ELF-1 (cell line): ENCODE measurements at places on chromosomes 3 and 15.

GRCh38 chr3:160169139-160169976 is 55.9 kb upstream of the C3orf80 start:
- peak; percentile 11 for DNase-seq

- no peak for DNase-seq
Measured at GRCh38 chr3:50278123-50278879, 586 bp upstream of the LSMEM2 start.

DNA sequence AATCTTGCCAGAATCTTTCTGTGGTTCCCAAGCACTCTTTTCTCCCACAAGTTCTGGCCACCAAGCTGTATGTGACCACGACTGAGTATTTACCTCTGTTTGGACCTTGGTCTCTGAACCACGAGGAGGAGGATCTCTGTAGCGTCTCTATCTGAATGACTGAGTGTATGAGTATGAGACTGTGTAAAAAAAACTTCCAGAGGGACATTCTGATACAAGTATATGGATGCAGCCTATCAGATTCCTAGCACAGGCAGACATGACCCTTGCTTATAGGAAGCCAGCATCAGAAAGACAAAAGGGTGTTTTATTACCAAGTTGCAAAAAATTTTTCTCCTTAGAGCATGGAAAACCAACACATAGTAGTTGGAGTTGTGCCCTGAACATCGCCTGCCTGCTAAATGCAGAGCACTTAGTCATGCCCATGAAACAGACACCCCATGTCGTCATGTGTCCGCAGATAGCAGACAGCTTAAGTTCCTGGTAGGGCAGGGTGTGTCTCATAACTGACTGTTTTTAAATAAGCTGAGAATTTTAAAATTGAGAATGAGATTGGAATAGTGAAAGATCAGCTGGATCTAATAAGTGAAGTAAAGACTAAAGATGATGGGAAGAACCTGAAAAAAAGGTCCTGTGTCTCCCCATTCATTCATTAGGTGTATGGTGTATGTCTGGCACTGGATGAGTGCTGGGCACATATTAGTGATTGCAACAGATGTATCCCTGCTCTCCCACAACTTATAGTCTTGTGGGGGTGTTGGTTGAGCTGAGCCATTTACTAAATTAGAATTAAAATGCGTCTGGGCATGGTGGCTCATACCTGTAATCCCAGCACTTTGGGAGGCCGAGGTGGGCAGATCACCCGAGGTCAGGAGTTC is 30.9 kb downstream of the DAG1 start:
- no peak for DNase-seq

DNA sequence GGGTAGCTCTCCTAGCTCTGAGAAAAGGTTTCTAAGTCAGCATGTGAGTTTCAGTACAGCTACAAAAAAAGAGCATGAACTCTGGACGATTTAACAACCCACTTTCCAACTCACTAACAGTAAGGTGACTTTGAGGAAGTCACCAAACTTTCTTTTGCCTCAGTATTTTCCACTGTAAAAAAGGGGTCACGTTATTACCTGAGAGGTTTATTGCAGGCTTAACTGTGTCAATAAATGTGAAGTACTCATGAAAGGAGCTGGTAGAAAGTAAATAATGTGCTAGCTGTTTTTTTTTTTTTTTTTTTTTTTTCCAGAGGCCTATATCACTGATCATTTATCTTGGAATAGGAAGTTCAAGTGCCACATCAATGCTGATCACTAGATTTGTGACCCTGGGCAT is 89.3 kb downstream of the PLSCR2 start:
- DNase-seq: no peak

DNA sequence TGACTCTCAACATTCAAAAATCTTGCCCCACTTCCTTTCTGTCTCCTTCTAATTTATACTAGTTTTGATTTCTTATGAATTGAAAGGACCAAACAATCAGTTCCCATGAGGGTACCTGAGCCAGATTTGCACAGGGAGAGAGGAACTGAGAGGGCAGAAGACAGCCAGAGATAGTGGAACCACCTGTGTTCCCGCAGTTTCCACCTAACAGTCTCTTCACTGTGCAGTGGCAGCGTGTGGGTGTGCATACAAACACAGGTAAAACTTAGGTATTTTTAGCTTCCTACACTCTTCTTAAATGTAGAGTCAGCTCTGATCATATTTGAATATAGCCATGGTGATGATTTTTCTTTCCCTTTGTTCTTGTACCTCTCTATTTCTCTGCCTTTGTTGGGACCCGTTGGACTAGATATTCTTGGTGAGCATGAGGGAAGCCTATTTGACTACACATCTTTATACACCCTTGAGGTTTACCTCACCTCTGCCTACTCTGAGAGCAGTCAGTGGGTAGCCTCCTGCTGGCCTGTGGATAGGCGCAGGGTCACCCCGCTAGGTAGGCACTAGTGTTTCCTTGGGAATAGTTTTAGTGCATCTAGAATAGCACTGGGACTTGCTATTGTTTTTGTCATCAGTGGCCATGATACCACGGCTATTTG is 58.8 kb downstream of the MAP3K13 start:
- DNase-seq: no peak

DNA sequence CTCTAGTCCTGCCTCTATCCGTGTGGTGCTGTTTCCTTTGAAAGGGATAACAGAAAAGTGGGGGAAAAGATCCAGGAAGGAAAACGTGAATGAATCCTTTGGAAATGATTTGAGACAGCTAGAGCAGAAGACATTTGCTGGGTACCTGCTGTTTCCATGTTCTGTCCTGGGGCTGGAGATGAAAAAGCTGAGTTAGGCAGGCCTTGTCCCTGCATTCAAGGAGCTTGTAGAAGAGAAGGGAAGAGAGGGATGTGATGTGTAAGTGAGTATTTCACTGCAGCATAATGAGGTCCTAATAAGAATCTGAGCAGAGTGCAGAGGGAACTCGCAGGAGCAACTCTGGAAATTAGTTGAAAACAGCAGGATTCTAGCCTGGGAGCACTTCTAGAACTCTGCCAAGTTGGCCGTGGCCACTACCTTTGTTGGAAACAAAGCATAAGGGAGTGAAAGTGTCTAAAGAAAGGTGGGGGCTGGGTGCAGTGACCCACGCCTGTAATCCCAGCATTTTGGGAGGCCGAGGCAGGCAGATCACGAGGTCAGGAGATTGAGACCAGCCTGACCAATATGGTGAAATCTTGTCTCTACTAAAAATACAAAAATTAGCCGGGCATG is 13.8 kb upstream of the SEMA4B start:
- DNase-seq: no peak

GRCh38 chr3:4493941-4494894 is 1.1 kb downstream of the ITPR1 start:
- DNase-seq: peak; percentile 12

GRCh38 chr15:50066202-50066601 is 52.8 kb downstream of the ATP8B4 start:
- no peak for DNase-seq

GRCh38 chr3:51681453-51681852 is 10.4 kb downstream of the TEX264 start:
- DNase-seq: no peak

- DNase-seq: no peak
Measured at GRCh38 chr3:24272875-24273274, 221.8 kb downstream of the THRB start.

- no peak for DNase-seq
Measured at GRCh38 chr3:7651274-7651673, 790.4 kb downstream of the GRM7 start.

- DNase-seq: no peak
Measured at GRCh38 chr3:67302489-67302888, 304.4 kb downstream of the KBTBD8 start.
